ENCODE measurements at places on chromosomes 3 and 15.

- DNase-seq: no peak
Observed at GRCh38 chr3:148896062-148896461, 31.0 kb downstream of the CPA3 start.

GRCh38 chr3:178405531-178405930 is 130.7 kb upstream of the KCNMB2 start:
- no peak for DNase-seq

- peak; percentile 47 for DNase-seq
Observed at GRCh38 chr15:98713585-98714001, 65.3 kb downstream of the IGF1R start.

DNA sequence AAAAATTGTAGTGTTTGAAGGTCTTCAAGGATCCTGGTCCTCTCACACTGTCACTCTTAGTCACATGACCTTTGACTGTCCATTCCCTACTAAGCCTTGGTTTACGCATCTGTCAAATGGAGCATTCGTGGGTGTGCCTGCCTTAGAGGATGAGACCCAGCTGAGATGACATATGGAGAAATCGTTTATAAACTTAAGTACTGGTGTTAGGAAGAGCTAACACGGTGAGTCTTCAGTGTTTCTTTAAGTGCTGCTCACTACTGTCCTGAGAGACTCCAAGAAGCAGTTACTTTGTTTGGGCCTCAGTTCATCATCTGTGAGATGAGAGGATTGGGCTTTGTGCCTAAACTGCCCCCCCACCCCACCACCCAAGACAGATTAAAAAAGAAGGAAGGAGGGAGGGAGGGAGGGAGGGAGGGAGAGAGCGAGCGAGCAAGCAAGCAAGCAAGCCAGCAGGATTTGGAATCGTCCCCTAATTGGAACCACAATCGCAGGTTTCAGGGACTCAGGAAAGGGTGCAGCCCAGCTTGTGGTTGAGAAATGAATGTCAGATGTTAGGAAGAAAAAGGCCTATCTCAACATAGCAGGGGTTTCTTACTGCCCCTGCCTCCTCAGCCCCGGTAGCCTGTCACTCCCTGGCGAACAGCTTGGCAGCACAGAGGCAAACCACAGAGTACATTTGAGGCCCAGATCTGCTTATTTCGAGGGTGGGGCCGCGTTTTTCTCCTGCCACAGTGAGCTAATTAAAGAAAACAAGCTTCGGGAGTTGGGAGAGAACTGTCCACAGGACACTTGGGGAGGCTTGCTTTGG is 32.7 kb downstream of the SMAD3 start:
- DNase-seq: peak; percentile 65
